Small intestine (tissue), 16 donors: ENCODE measurements at places on chromosomes 3 and 15.

DNA sequence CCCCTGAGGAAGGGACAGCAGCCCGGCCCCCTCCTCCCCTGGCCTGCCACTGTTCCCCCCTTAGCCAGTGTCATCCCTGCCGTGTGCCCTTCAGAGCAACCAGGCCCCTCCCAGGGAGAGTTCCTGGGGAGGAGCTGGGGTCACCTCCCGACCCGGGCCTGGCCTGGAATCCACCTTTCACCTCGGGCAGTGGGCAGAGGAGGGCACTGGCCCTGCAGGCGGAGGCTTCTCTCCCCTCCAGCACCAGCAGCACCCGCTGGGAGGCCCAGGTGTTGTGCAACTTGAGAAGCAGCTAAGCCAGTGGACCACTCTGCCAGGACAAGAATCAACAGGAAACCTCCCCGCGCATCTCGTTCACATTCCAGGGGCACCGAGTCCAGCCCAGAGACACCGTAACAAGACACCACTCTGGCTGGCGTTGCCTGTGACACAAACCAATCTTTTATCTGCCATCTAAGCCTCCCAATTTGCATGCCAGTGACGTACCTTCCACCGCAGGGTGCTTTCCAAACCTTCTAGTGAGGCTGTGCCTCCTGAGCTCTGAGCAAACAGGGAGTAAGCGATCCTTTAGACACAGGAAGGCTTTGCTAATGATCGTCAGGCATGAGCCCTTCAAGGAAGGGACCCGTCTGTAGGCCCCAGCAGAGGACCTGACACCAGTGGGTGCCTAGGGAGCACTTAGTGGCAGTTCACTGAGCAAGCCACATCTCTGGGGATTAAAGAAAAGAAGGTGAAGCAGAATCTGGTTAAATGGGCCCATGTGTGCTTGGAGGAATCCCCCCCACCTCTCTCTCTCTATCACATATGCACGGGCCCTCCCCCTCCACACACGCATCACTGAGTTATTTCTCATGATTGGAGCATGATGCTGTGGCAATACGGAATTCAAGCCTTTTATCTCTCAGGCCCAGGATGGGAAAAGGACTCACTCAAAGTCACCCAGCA, 98.9 kb upstream of the TLE3 start:
- no peak for DNase-seq

GRCh38 chr3:188959013-188959412, 212.8 kb upstream of the TPRG1 start:
- no peak for DNase-seq

DNA sequence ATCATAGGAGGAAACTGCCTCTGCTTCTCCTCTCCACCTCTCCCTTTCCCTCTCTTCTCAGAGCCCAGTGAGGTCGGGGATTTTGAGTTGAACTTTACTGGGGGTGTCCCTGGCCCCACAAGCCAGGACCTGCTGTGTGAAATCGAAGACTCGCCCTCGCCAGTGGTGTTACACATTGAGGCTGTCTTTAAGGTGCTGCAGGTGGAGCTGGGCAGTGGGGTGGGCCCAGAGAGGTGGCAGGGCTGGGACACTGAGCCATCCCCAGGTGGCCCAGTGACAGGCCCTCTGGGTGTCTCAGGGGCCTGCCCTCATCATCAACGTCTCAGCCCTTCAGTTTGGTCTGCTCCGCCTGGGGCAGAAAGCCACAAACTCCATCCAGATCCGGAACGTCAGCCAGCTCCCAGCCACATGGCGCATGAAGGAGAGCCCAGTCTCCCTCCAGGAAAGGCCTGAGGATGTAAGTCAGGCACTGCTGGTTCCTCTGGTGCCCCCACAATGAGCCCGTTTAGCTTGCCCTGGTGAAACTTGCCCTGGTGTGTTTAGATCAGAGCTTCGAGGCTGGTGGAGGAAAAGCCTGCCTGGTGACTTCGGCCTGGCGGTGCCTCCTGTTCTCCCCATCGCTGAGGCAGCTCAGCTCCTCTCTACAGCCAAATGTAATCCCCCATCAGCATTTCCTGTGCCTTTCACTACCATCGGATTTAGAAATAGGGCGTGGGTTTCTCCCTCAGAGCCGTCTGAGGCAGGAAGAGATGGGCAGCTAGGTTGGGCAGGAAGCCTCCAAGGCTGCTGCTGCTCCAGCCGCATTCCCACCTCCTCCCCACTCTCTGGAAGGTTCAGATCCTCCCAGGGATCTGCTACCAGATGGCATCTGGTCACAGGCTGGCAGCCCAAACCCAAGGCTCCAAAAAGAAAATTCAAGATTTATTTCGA, 39.2 kb downstream of the ACAA1 start:
- no peak for DNase-seq

GRCh38 chr3:71542521-71543370, 40.8 kb downstream of the FOXP1 start:
- DNase-seq: no peak

DNA sequence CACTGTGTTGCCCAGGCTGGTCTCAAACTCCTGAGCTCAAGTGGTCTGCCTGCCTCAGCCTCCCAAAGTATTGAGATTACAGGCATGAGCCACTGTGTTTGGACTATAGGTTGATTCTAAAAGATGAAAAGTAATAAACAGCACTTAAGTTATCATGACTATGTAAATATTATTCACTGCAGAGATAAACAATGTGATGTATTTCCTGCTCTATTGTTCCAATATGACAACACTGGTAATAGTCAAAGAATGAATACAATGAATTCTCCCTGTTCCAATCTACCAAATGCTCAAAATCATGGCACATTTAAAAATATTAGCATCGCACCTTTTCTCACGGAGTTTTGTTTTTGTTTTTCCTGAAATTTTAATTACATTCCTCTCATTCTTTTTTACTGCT, 36.8 kb upstream of the TBL1XR1 start:
- no peak for DNase-seq

DNA sequence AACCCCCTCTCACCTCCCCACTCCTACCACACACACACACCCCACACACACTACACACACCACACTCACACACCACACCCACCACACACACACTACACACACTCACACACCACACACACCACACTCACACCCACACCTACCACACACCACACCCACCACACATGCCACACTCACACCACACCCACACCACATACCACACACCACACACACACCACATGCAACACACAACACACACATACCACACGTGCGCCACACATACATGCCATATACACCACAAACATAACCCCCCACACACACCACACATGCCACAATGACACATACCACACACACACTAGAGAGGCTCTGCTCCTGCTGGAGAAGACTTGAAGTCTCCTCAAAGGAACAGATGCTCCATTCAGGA, 5.9 kb upstream of the ITPKA start:
- no peak for DNase-seq

- no peak for DNase-seq
Observed at GRCh38 chr3:113747283-113748046, 630 bp downstream of the ATP6V1A start.

DNA sequence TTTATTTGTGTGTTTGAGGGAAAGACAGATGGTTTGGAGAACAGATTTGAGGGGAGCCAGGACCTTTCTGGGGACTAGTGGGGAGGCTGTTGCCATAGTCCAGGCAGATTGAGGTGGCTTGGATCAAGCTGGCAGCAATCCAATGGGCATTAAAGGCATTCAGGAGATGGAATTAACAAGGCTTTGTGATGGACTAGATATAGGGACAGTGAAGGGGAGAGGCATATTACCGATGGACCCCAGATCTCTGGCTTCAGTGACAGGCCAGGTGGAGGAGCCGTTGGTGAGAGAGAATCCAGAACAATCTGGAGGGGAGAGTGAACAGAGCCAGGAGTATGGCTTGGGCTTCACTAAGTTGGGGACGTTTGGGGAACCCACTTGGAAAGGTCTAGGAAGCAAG, 124.8 kb downstream of the EEFSEC start:
- DNase-seq: no peak

- no peak for DNase-seq
Observed at GRCh38 chr15:49610157-49610918, 10.3 kb downstream of the FAM227B start.

DNA sequence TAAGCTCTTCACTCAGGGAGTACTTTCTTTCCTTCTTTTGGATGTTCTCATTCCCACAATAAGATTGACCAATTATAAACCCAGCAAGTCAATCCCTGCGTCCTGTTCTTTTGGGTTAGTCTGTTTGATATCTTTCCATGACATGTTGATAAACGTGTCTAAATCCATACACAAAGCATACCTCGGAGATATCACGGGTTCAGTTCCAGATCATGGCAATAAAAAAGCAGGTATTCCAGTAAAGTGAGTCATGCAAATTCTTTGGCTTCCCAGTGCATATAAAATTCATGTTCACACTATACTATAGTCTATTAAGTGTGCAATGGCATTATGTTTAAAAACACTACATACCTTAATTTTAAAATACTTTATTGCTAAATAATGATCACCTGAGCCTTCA, 667.7 kb downstream of the MAGI1 start:
- DNase-seq: no peak

DNA sequence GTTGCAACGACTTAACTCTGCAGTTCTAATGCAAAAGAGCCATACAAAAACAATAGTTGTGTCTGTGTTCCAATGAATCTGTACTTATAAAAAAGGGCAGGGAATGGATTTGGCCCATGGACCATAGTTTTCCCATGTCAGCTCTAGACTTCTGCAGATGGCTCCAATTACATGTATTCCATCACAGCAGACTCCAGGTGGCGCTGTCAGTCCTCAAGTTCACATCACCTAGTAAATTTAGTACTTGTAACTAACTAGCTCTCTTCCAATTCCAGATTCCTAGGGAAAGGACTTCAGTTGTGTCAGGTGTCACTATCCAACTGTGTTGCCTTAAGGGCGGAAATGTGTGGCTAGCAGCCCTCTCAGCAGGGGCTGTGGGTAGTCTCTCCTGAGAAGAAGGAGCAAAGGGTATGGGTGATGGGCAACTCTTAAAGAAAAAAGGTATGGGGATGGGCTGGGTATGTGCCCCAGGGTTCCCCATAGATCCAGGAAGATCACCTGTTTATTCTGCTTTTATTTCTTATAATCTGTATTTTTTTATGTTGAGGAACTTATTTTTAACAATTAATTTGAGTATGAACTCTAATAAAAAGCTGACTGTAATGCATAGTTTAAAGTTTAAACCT, 36.2 kb downstream of the BBS4 start:
- DNase-seq: peak; percentile 67

DNA sequence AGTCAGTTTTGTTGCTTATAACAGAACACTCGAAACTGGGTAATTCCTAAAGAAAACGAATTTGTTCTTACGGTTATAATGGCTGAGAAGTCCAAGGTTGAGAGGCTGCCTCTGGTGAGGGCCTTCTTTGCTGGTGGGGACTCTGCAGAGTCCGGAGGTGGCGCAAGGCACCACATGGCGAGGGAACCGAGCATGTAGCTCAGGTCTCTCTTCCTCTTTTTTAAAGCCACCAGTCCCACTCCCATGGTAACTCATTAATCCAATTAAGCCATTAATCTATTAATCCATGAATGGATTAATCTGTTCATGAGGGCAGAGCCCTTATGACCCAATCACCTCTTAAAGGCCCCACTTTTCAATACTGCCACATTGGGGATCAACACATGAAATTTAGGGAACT, 50.0 kb downstream of the ROPN1B start:
- no peak for DNase-seq

DNA sequence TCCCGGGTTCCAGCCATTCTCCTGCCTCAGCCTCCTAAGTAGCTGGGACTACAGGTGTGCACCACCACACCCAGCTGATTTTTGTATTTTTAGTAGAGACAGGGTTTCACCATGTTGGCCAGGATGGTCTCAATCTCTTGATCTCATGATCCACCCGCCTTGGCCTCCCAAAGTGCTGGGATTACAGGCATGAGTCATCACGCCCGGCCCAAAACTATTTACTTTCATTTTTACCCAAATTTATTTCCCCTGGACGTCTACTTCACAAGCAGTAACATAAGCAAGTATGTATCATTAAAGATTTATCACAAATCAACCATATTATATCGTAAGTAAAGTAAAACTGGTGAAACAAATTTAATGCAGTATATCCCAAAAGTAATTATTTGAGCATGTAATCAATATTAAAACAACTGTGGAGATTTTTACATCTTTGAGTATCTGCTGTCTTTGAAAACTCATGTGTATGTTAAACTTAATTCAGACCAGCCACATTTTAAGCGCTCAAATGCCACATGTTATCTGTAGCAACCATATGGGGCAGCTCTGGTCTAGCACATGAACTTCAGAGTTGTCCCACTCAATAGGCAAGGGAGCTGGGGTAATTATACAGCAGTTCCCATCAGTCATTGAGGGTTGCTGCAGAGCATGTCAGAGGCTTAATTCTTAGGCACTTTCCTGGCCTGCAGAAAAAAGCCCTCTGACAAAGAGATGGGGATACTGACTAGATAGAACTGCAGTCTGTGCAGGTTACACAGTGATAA, 185.7 kb upstream of the CTDSPL start:
- DNase-seq: no peak

GRCh38 chr3:35292568-35292967, 346.8 kb upstream of the ARPP21 start:
- DNase-seq: no peak

- DNase-seq: peak; percentile 71
Observed at GRCh38 chr15:101641894-101642293, 10.3 kb downstream of the TM2D3 start.

DNA sequence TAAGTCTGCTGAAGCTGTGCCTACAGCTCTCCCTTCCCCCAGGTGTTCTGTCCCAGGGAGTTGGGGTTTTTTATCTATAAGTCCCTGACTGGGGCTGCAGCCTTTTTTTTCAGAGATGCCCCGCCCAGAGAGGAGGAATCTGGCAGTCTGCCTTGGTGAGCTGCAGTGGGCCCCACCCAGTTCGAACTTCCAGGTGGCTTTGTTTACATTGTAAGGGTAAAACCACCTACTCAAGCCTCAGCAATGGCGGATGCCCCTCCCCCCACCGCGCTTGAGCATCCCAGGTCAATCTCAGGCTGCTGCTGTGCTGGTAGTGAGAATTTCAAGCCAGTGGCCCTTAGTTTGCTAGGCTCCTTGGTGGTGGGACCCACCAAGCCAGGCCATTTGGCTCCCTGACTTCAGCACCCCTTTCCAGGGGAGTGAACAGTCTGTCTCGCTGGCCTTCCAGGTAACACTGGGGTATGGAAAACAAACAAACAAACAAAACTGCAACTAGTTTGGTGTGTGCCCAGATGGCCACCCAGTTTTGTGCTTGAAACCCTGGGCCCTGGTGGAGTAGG, 189.4 kb downstream of the MFSD1 start:
- no peak for DNase-seq

DNA sequence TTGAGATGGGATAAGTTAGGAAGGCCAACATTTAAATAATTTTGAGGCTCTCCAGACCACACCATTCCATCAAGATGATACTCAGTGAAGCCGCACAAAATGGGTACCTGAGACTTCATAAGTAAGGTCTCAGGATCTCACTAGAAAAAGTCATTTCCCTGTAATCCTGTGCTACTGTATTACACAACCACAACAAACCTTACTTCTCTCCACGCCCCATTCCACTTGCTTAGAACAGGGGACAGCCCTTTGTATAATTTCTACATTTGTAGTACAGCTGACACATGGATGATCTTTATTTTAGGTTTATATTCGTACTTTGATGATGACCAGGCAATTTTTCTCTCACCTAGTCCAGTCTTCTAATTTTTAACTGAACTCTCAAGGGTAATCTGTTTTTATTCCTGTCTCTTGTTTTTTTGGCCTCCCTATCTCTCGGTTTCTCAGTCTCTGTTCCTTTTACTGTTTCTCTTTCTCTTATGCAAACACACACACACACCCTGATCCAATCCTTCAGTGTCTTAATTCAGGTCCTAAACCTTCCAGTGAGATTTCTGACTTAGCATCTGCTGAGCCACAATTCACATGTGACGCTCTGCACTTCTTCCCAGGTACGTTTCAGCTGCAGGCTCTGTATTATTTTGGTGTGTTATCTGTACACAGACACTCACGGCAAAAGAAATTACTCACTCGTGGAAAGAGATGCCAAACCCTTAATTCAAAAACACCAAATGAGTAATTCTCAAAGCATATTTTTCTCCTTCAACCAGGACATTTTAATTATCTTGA, 223.2 kb upstream of the THBS1 start:
- DNase-seq: no peak
